ENCODE measurements at places on chromosomes 6 and 20.

DNA sequence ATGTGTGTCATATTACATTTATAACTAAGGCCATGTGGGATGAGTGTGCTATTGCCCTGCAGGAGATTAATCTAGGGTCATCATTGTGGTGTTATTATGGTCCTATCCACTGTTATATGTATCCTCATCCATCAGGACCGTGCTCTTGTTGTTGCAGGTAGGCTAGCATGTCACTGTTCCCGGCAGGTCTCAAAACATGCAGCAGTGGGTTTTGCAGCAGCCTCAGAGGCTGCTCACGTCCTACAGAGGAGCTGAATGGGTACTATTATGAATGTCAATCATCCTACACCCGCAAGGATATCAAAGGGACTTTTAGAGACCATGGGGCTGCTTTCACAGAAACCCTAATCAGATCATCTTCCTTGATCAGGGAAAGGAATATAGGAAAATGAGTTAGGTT, 318.2 kb downstream of the SAMD5 start:
- DNase-seq, result no peak

- no peak for DNase-seq
These were observed 1265.4 kb upstream of the GJE1 start for GRCh38 chr6:140867336-140867735.

DNA sequence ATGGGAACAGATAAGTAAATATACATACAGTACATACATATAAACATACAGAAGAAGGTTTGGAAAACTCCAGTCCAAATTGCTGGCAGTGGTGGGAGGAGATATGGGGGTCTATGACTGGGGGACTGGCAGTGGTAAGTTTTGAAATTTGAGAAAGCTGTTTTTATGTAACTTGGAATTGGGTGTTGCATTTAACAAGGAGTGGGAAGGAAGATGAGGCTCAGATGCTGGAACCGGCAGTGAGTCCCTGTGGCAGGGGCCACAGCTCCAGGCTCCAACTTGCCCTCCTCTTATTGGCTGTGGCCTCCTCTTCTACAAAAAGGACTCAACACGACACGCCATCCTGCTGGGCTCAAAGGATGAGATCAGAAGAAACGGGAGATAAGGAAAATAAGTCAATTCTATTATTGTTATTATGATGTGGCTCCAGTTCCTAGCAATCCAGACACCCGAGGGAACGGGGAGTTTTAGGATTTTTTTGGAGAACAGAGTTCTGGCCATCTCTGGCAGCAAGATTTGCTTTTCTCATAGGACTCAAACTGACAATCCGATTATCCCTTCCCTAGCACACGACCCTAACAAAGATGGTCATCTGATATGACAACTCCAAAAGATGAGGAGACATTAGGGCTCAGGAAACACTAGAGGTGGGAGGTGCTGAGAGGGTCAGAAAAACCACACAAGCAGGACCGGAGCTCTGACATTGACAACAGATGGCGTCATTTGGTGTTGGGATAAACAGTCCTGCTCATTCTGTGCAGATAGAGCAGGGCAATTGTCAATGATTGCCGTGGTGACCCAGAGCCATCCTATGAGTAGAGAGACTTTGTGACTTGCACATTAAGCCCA, 6.0 kb upstream of the TGM2 start:
- no peak for DNase-seq

DNA sequence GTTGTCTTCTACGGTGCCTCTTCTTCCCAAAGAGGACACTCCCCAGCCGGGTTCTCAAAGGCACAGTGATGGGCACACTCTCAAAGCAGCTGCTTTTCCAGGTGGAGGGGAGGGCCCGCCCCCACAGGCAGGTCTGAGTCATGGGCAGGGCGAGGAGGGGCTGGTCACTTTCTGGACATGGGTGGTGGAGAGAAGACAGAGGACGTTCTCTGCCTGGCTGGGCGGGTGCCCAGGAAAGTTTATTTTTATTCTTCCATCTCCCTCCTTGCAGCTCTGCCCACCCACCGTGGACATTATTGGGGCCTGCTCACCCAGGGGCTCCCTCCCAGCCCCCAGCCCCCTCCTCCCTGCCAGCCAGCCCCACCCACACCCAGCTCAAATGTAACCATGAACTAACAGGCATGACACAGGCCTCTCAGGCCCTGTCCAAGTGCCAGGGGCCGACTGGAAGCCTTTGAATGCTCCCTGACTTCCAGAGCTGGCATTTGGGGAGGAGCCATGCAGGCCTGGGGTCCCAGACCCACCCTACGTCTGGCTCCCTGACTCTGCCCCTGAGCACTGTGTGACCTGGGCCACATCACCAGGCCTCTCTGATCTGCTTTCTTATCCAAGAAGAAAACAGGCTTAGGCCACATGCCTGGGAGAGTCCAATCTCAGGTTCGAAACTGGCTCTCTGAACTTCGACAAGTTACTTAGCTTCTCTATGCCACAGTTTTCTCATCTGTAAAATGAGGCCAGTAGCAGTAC, 8.0 kb downstream of the TGM2 start:
- DNase-seq, result no peak

- DNase-seq, result no peak
These were observed 420.3 kb upstream of the NRSN1 start for GRCh38 chr6:23705697-23706096.

DNA sequence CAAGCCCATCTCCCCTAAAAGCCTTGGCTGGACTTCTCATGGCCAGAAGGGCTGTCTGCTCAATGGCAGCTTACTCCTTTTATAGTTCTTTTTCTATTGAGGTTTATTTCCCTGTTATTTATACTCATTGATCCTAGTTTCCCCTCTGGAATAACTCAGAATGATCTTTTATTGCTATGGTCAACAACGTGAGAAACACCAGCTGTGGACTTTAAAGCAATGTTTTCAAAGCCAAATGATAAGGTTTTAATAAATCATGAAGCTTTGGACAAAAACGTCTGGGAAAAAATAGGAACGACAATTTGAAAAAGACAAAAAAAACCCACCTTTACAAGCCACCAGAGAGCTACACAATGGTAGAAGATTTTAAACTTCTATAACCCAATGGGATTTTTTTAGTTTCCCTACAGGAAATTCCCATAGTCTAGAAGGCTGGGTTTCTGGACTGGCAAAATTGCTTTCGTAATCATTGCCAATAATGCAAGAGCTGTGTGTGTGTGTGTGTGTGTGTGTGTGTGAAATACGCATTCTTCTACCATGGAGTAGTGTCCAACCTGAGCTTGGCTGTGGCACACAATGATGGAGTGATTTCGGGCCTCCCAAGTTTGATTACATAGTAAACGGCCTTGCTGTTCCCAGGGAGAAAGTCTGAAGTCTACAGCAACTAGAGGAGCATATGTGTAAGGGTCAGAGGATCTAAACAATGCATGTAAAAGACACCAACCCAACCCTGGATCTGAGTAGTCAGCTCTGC, 396.0 kb downstream of the SYNE1 start:
- DNase-seq, result no peak

- no peak for DNase-seq
These were observed 3.6 kb downstream of the CPNE1 start for GRCh38 chr20:35661053-35661452.

DNA sequence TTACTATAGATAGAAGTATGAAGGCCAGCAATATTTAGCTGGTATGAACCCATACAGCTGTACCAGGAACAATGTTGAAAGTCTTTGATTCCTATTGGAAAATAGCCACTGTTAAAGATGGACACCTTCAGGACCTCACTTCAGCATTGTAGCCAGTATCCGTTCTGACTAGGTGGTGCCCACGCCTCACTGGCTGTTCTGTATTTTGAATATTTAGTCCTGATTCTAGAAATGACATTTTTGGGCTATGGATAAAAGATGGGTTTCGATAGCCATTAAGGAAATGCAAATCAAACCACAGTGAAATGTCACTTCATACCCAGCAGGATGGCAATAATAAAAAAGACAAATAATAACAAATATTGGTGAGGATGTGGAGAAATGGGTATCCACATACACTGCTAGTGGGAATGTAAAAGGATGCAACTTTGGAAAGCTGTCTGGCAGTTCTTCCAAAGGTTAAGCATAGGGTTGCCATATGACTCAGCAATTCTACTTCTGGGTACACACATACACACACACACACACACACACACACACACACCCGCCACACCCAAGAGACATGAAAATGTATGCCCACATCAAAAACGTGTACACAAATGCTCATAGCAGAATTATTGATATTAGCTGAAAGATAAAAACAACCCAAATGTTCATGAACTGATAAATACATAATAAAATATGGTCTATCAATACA, 56.8 kb downstream of the UTRN start:
- no peak for DNase-seq

- DNase-seq, result no peak
These were observed 7.8 kb upstream of the PNISR start for GRCh38 chr6:99432877-99433276.

GRCh38 chr6:166507380-166507779, 79.1 kb downstream of the RAMACL start:
- no peak for DNase-seq

DNA sequence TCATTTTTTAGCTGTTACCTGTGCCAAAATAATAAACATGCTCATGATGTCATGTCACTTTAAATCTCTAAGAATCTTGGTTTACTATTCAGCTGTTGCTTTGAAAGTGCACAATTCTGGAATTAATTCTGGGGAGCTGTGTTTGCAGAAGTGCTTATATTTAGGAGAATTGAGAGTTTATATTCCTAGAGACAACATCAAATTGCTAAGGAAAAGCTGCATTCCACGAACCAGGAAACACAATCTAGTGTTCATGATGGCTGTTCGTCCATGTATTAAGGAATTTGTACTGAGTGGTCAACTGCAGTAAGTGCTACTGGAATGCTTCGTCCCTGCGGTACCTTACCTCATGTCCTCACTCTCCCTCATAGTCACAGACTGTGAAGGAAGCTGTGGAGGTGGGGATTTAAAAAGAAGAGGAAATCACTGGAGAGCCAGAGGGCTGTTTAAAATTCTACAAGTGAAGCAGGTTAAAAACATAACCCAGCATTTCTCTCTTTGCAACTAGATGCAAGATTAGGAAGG, 161.0 kb downstream of the TRMT11 start:
- DNase-seq, result no peak

GRCh38 chr20:38870733-38871559, 55.3 kb upstream of the FAM83D start:
- DNase-seq, result no peak

- DNase-seq, result no peak
These were observed 271.5 kb upstream of the FOXQ1 start for GRCh38 chr6:1040393-1040792.

- peak; percentile 28 for DNase-seq
These were observed 84.9 kb upstream of the NAA20 start for GRCh38 chr20:19932170-19932667.

GRCh38 chr20:51258582-51259165, 235.8 kb upstream of the KCNG1 start:
- no peak for DNase-seq

- no peak for DNase-seq
These were observed 166.4 kb upstream of the ZNF217 start for GRCh38 chr20:53760025-53760441.

- DNase-seq, result no peak
These were observed 242.6 kb downstream of the DOK5 start for GRCh38 chr20:54717983-54718382.

DNA sequence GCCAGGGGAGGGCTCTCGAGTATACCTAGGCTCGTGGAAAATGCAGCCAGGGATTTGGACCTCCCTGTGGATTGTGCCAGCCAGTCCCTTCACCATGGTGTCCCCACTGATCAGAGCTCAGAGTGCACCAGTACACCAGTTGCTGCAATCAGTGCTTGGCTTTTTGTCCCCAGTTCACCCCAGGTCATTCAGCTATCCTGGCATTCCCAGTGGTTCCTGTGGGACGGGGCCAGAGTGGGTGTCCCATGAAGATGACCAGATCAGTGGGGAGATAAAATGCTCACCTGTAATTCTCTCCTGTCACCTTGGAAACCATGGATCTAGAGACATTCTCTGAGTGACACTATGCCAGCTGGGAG, 23.8 kb downstream of the MAS1 start:
- DNase-seq, result no peak

GRCh38 chr20:44632103-44632752, 19.3 kb downstream of the ADA start:
- DNase-seq, result no peak

DNA sequence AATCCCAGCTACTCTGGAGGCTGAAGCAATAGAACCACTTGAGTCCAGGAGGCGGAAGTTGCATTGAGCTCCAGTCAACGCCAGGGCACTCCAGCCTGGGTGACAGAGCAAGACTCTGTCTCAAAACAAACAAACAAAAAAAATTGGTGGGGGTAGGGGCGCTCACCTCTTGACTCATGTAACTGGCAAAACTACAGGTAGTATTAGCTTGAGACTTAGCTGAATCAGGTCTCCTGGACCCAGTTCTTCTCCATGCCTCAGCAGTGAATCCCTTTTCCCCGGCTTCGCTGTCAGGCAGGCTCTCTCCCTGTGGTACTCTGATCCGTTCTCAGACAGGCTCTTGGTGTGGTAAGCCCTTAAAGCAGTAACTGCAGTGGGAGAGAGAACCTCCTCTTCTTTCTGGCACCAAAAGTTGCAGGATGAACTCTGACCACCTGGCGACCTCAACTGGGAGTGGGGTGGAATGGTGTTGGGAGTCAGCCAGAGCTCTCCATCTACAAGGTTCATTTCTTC, 12.9 kb downstream of the SLC9A8 start:
- DNase-seq, result no peak

GRCh38 chr6:34161857-34162515, 16.1 kb upstream of the GRM4 start:
- DNase-seq, result no peak

DNA sequence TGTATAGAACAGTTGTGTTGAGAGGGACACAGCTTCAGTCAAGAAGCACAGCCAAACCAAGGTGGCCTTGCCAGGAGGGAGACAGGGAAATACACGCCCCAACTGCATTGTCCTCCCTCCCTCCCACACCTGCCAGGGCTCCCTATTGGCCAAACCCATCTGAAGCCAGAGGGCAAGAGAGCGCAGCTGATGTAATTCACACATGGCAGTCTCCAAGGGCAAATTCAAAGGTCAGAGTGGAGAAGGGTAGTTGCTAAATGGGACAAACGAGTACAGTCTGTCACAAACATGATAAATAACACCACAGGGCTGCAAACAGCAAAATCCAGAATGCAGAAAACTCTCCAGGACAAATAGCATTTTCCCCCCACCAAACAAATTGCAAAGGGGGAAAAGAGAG, 23.2 kb upstream of the PPP1R16B start:
- no peak for DNase-seq

- no peak for DNase-seq
These were observed 103.6 kb downstream of the COL12A1 start for GRCh38 chr6:75102301-75102700.

DNA sequence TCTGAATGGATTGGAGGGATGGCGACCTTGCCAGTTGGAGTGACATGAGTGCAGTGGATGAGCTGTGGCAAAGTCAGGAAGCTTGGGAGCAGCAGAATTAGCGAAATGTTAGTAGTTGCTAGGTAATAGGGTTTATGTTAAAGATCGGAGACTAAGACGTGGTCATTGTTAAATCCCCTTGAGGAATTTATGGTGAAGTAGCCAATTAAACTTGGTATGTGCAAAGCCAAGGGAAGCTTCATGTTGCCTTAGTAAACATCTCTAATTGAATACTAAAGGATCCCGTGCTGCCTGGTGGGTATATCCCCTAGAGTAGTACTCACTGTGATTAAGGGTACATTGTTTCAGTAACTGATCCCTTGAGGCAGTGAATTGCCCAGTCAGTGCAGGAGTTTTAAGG, 106.0 kb downstream of the PRIM2 start:
- no peak for DNase-seq
